Activated CD8-positive, alpha-beta T cell treated with anti-CD3 and anti-CD28 coated beads for 36 hours (primary cell): ENCODE measurements at places on chromosomes 16 and 17.

GRCh38 chr16:87764600-87765472 is 950 bp downstream of the KLHDC4 start:
- DNase-seq, result peak; percentile 18

GRCh38 chr17:82881900-82882714 is 42.3 kb upstream of the ZNF750 start:
- no peak for DNase-seq

- no peak for DNase-seq
These were observed 157.1 kb upstream of the WSCD1 start for GRCh38 chr17:5913032-5913531.

DNA sequence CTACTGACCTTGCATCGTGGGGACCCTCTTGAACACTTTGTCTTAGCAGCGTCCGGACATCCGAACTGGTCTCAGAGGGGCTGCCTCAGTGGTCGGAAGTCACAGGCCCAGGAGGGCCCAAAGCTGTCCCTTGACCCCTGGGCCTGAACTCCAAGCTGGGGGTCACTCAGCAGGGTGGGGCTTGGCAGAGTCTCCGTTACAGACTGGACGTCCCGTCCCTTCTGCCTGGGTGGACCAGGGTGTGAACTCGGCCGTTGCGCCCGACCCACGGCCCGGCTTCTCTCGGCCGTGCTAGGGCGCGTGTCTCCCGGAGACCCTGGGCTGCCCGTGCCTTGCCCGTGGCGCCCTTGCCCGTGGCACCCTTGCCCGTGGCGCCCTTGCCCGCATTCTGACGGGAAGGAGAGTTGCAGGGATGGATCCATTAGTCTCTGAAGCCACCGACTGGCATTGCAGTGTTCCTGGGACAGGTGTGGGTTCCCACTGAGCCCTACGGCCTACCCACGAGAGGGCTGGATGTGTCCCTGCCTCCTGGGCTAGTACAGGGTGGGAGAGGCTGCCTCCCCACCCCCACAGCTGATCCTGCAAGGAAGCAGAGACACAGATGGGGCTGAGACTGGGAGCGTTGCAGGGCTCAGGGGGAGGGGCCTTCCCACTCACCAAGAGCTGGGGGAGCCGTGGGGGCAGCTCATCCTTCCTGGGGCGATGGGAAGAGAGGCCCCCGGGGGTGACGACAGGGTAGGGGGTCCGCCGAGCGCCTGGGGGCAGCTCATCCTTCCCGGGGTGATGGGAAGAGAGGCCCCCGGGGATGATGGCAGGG is 4.9 kb downstream of the CACNA1H start:
- DNase-seq, result no peak

- peak; percentile 13 for DNase-seq
These were observed 1.3 kb upstream of the NUTF2 start for GRCh38 chr16:67845291-67846062.

DNA sequence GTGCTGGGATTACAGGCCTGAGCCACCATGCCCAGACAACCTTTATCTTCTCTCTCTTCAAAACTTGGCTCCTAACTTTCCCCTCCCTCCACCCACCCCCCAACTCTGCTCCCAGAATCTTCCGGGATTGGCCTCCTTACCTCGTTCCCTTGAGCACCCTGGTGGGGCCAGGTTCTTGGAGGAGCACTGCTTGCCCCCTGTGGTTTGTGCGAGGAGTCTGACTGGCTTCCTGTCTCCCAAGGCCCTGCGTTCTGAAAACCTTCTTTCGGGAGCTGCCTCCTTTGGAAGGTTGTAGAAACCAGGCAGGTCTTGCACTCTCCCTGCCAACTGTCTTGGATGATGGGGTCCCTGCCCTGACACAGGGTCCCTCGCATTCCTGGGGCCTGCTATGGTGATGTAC is 19.8 kb downstream of the PLXDC1 start:
- no peak for DNase-seq

DNA sequence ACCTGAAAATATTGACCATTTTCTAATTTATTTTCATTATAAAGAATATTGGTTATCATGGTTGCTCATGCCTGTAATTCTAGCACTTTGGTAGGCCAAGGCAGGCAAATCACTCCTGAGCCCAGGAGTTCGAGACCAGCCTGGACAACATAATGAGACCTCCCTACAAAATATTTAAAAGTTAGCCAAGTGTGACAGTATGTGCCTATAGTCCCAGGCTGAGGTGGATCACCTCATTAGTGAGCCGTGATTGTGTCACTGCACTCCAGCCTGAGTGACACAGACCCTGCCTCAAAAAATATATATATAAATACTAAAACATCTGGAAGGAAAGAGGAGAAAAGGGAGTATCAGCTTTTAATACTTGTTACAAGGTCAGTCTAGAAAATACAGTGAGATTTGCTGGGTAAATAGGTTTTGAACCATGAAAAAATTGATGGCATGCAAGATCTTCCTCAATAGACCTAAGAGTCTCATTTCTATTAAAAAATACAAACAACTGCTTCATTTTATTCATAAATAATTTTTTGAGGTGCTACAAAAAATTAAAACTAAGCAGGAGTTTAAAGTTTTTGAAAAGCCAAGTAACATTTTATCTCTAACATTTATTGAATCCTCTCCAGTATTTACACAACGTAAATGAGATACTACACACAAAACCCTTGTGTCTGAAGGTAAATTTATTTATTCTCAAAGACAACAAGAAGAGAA is 47.7 kb downstream of the TUBD1 start:
- no peak for DNase-seq

DNA sequence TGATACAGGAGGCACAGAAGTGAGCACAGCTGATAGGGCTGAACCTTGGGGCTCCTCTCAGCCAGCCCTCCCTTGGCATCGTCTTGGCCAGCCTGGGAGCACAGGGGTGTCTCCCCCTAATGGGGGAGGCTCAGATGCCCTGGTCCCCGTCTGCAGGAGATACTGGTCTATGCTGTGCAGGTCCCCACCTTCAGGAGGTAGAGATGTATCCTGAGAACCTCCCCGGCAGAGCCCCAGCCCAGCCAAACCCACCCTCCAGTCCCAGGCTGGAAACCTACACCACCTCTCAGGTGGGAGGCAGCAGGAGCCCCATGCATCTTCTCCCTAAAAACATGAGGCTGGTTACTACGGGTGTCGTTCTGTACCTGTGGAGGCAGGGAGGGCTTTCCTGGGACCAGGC is 38.7 kb downstream of the ABCC6 start:
- DNase-seq, result no peak

- DNase-seq, result no peak
These were observed 1.4 kb upstream of the SLC5A11 start for GRCh38 chr16:24844101-24845030.

GRCh38 chr17:60231234-60231633 is 81.5 kb downstream of the CA4 start:
- DNase-seq, result no peak
